Neural crest cell (in vitro differentiated cells): ENCODE measurements at places on chromosomes 5 and 9. TPM values are rescaled to one million over a fixed set of nuclear protein-coding genes. Genes with fewer than 3 reads are reported as not detected.

- DNase-seq: no peak
These were observed 13.4 kb upstream of the CCL27 start for GRCh38 chr9:34675869-34676268.

DNA sequence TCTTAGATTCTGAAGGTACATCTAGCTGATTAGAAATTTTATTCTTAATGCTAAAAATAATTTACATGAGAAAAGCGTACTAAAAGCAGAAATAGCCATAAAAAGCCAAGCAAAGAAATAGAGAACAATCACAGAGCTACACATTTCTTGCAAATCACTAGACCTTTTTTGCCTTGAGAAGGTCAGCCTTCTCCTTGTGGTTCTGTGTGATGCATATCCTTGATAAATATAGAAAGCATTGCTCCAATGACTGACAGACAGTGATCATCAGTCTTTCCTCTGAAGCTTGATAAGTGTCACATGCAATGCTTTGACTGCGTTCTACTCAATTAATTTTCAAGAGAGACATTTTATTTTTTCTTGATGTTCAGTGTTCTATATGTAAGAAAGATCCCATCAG is 226.9 kb downstream of the CEMIP2 start:
- no peak for DNase-seq

GRCh38 chr5:18749763-18750162 is 1115.5 kb downstream of the TAF11L14 start:
- no peak for DNase-seq

Gene CCDC112
- 11.0 and 11.7 TPM in 2 replicates for total RNA-seq

GRCh38 chr5:21919414-21920022 is 933.6 kb downstream of the CDH12 start:
- peak; percentile 27 for DNase-seq

Gene ZNF169
- 5.9 and 7.6 TPM in 2 replicates for total RNA-seq

Gene NKD2
- 15.6 and 20.6 TPM in 2 replicates for total RNA-seq

Gene SPATA31E1
- total RNA-seq: 0.16 and 0.21 TPM in 2 replicates

Gene SMIM33
- total RNA-seq: not detected in 2 replicates

- no peak for DNase-seq
These were observed 269.4 kb upstream of the IRX1 start for GRCh38 chr5:3325972-3326840.

GRCh38 chr9:117783828-117784227 is 79.6 kb downstream of the TLR4 start:
- no peak for DNase-seq

DNA sequence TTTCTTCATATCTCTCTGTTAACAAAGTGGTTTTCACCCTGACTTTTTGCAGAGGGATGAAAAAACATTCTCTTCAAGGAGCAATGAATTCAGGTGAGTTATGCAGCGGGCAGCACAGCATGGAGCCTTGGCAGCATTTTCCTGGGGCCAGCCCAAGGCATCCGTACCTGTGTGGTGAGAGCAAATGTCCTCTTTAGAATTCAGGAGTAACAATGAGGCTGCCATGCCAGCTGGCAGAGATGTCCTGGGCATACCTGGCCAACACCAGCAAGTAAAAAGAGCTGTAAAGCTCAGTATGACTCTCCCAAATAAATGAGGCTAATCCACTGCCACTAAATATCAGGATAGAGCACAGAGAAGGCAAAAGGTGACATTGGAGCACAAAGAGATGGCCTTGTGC is 277.6 kb upstream of the TRPC7 start:
- DNase-seq: no peak

- DNase-seq: peak; percentile 70
These were observed 14.1 kb upstream of the SFXN1 start for GRCh38 chr5:175464074-175464941.
